ENCODE measurements at places on chromosomes 2 and 18. TPM values are rescaled to one million over a fixed set of nuclear protein-coding genes. Genes with fewer than 3 reads are reported as not detected.

Gene TUBA4B
- total RNA-seq = not detected

Gene PMS1
- 10.0 TPM for total RNA-seq

Gene NEB
- 7.7 TPM for total RNA-seq

Gene ZC3H6
- 10.8 TPM for total RNA-seq

Gene GPAT2
- 1.2 TPM for total RNA-seq

Gene DYTN
- not detected for total RNA-seq

Gene TBR1
- total RNA-seq = 0.06 TPM

Gene ARHGAP15
- total RNA-seq = 1.9 TPM

Gene SCYGR5
- not detected for total RNA-seq

Gene TWIST2
- total RNA-seq = 36.5 TPM

Gene TFCP2L1
- total RNA-seq = 75.8 TPM

Gene FAM124B
- total RNA-seq = 3.9 TPM

Gene DSEL
- 2.9 TPM for total RNA-seq
